GM23248 (cell line): ENCODE measurements at places on chromosomes 7 and 10. TPM values are rescaled to one million over a fixed set of nuclear protein-coding genes. Genes with fewer than 3 reads are reported as not detected.

Gene AKR1C3
- polyA plus RNA-seq, result 44.7 and 51.8 TPM in 2 replicates

GRCh38 chr7:4689668-4690067, 7.6 kb downstream of the FOXK1 start:
- no peaks in the 10 kb centered on the region for H3K36me3 ChIP-seq
- H3K27me3 ChIP-seq, result no peaks in the 10 kb centered on the region
- DNase-seq, result peak; percentile 36
- peak overlapping the region; percentile 62 for H3K4me3 ChIP-seq

- no peaks in the 10 kb centered on the region for H3K36me3 ChIP-seq
- H3K27me3 ChIP-seq, result peaks cover 29% of the 10 kb centered on the region
- no peak for DNase-seq
- H3K27ac ChIP-seq, result no peak overlapping the region
- H3K4me3 ChIP-seq, result no peak overlapping the region
Measured at GRCh38 chr10:124060148-124060720, 33.2 kb downstream of the CHST15 start.

DNA sequence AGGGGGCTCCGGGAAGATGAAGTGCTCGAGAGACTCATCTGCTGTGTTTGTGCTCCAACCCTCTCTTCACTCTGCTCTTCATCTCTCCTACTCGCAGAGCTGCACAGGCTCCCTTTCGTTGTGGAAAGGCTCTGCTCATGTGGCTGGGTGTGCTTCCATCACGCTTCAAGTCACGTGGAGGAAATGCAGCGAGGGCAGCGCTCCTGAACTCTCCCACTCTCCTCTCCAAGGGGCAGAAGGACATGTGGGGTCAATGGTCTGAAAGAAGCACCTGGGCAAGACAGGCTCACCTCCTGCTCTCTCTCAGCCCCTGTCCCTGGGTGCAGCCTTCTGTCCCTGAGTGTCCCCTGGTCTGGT, 72.6 kb downstream of the USP6NL start:
- H3K4me3 ChIP-seq, result no peak overlapping the region
- no peaks in the 10 kb centered on the region for H3K27me3 ChIP-seq
- DNase-seq, result no peak

GRCh38 chr7:484356-485101, 35.1 kb downstream of the PDGFA start:
- no peak for DNase-seq
- H3K27ac ChIP-seq, result no peak overlapping the region
- H3K27me3 ChIP-seq, result peaks cover 63% of the 10 kb centered on the region
- no peak overlapping the region for H3K4me3 ChIP-seq
